ENCODE measurements at places on chromosomes 13 and 19. TPM values are rescaled to one million over a fixed set of nuclear protein-coding genes. Genes with fewer than 3 reads are reported as not detected.

CLEC4G gene
- total RNA-seq: not detected

ONECUT3 gene
- not detected for total RNA-seq

RUBCNL gene
- not detected for total RNA-seq

OCEL1 gene
- 14.4 TPM for total RNA-seq

ARL11 gene
- total RNA-seq: 0.53 TPM

- DNase-seq: peak; percentile 30
Observed at GRCh38 chr19:32767951-32768679, 48.5 kb downstream of the TDRD12 start.

DNA sequence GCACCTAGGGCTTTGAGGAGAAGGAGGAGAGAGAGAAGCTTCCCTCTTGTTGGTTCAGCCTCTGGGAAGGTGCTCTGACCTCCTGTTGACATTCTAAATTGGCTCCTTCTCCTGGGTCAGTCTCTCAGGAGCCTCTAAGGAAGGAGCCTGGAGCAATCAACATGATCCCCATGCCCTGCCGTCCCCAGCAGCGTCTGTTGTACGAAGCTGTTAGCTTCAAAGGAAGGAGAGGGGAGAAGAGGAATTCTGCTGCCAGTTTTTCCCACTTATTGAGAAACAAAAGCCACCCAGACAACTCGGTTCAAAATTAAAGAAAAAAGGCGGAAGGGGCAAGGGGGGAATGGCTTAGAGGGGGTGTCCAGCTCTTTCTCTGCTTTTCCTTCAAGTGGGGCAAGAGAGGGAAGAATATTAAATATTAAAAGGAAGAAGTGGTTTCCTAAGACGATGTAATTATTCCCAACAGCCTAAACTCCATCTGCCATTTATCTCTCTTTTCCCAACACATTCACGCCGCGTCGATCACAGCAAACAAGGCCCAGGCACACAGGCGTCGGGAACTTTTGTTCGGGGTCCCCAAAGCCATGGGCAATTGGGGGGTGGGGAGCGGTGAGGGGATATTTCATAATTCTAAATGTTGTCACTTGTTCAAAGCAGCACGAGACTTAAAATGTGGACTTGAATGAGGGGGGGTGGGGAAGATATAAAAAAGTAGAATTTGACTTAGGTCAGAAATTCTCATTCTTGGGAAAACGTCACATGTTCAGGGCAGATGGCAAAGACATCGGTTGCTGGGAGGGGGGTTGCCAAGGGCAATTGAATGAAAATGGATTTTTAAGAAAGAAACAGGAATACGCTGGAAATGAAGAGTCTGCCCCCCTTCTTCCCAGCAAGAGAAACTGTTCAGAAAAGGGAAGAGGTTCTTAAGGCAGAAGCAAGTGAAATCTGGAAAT lies 116.8 kb upstream of the CACNA1A start:
- DNase-seq: no peak

DNA sequence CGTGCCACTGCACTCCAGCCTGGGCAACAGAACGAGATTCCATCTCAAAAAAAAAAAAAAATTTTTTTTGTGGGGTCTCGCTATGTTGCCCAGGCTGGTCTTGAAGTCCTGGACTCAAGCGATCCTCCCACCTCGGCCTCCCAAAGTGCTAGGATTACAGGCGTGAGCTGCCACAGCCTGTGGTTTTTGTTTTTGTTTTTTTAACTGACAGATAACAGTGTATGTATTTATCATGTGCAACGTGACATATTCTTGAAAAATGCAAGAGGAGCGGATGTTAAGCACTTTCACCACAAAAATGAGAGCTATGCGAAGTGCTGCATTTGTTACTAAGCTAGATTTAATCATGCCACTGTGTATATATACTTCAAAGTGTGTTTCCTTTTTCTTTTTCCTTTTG lies 49.0 kb downstream of the ARHGEF18 start:
- peak; percentile 81 for DNase-seq

DNA sequence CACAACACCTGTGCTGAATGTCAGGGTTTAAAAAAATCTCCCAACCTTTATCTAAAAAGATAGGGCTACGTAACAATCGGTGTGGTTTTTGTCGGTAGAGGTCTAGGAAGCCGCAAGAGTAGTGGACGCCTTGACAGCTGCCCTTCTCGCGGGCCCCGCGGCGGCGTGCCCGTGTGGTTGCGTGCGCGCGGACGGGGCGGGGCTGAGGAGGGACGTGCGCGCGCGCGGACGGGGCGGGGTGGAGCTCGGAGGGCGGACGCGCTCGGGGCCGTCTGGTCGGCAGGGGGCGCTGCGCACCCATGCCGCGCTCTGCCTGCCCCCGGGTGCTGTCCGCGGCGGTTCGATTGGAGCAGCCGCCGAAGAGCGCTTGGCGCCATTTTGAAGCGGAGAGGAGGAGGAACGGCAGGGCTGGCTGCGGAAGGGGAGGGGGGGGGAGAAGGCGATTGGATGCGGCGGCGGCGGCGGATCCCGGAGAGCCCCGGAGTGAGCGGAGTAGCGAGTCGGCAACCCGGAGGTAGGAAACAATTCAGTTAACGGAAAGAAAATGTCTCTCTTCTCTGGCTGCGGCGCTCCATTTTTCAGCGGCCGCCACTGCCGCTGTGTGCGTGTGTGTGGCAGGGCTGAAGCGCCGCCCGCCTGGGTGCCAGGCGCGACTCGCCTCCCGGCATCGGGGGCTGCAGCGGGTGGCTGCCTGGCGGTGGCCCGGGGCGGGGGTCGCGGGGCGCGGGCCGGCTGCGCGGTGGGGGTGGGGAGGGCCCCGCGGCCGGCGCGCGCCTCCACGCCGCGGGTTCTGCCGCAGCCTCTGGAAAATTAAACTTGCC lies at the start of gene PDS5B:
PDS5B (plus strand) TSS at position 373 of the 821 bp plus-strand sequence. CDS start 62,321 bp downstream, outside the sequence.
- DNase-seq: peak; percentile 83

DNA sequence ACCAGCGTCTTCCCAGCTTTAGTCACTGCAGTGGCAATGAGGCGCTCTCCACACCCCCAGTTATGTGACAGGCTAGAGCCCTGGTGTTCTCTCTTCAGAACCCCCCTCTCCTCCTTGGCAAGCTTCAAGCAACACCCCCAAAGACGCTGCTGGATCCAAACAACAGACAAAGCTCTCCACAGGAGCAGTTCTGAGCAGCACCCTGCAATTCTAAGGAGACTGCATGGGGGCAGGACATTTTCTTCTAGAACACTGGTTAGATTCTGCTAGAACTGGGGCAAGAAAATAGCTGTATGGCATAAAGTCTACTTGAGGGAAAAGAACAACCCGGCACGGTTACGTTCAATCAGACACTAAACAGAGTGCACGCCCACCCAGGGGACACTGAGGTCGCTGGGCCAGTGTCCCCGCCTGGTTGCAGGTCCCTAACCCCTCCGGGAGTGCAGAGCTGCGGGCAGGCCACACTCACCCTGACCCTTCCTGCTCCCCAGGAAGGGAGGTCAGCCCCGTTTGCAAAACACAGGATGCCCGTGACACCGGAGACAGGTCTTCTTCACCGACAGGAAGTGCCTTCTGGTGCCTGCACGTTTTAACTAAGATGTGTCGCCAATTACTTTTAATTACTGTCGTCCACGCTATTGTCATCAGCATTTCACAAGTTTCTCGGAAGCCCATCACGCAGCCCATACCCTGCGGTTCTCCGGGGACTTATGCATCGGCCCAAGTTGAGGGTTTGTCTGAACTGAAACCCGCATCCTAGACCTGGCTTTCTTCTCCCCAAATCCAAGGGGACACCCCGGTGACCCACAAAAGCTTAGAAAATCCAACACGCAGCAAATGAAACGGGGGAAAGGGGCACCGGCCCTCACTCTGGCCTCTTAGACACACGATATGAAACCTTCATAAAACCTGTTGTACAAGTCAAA lies 943 bp downstream of the GJB6 start:
- DNase-seq: no peak

DNA sequence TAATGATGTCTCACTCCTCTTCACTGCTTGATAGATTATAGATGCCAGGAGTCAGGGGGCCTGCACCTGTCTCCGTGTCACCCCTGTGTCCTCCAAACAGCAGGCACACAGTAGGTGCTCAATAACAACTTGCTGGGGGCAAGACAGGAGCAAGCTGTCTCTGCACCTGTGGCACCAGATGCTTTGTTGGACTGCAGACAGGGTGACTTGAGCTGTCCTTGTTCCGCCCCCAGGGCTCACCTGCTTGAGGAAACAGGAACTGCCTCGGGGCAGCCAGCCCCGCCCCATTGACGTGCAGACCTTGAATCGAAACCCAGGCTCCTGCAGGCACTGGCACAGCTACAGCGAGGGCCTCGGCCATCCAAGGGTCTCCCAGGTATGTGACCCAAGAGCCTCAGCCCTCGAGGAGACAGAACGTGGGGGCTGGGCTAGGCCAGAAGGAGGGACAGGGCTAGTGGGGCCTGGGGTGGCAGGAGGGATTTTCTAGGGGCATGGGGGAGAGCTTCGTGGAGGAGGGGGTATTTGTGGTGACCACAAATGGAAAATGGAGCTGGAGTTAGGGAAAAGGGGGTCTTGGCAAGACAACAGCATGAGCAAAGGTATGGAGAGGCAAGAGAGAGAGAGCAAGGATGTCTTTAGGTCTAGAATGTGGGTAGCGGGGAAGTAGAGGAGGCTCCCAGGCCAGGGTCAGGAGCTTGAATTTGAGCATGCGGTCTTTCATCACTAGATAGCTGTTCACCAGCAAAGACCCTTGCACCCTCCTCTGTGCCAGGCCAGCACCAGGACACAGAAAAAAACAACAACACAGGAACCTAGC lies at the start of gene HSH2D:
HSH2D (plus strand) TSS at position 287 of the 817 bp plus-strand sequence. CDS start 5,066 bp downstream, outside the sequence.
- peak; percentile 82 for DNase-seq

GRCh38 chr13:110185696-110186095 lies 121.3 kb downstream of the COL4A1 start:
- DNase-seq: no peak

DNA sequence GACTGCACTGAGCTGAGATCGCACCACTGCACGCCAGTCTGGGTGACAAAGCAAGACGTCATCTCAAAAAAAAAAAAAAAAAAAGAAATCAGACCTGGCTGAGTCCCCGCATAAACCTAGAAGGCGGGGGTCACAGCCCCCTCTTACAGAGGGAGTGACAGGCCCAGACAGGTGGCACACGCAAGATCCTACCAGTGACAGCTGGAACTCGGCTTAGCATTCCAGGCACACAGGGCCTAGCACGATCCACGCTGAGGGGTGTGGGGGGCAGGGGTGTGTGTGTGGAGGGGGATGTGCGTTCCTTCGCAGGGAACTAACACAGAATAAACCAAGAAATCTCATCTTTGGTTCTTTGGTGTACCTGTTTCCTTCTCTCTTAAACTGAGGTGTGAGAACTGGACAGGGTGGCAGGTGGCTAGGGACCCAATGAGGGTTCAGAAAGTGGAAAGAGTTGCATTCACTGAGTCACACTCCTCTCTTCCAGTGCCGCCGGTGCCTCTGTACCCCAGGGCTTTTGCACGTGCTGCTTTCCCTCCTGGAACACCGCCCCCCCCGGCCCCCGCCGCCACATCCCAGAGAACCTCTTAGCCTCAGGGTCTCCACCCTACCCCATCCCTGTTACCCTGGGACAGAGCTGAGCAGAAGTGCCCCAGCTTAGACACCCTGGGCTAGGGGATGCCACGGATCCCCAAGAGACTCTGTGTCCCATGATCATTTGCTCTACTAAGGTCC lies 5.0 kb downstream of the SGTA start:
- no peak for DNase-seq

DNA sequence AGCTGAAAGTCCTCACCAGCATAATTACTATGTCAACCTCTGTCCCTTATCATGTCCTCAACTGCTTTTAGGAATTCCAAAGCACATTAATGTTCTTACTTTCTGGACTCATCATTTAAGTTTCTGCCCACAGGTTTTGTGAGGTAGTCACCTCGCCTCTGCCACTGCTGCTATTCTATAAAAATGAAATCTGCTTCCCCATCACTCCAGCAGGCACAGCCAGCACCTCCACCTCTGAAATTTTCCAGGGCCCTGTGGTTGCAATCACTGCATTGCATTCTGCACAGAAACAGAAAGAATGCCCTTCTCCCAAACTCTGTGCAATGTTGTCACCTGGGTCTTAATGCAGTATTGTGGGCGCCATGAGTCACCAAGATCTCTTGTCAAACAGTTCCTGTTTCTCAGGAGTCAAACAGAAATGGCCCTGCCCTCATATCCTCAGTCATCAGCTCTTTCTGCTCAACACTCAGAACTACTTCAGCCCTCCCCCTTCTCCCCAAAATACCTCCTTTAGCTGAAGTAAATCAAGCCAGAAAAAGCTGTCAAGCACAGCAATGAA lies 529.2 kb upstream of the NBEA start:
- DNase-seq: peak; percentile 39

GRCh38 chr13:28355822-28356371 lies 139.0 kb downstream of the FLT1 start:
- no peak for DNase-seq

DNA sequence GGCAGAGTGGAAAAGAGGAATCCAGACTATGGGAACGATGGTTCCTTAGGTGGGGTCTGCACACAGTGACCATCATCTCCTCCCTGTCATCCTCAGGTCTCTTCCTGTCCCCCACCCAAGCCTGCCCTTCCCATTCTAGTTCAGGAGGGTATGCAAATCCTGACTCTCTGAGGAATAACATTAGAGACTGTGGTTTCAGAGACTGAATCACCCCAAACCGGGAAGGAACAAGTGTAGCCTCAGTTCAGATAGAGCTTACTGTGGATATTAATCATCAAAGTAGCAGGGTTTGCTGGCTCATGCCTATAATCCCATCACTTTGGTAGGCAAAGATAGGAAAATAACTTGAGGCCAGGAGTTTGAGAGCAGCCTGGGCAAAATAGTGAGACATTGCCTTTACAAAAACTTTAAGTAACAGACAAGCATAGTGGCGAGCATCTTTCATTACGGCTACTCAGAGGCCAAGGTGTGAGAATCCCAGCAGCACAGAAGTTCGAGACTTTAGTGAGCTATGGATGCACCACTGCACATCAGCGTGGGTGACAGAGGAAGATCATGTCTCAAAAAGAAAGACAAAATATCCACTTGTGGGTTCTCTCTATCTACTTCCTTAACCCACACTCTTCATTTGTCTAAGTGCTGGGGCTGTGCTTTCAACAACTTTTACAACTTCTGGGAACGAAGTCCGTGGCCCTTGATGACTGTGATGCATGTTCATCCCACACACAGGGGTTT lies 19.3 kb upstream of the LGALS13 start:
- DNase-seq: no peak

DNA sequence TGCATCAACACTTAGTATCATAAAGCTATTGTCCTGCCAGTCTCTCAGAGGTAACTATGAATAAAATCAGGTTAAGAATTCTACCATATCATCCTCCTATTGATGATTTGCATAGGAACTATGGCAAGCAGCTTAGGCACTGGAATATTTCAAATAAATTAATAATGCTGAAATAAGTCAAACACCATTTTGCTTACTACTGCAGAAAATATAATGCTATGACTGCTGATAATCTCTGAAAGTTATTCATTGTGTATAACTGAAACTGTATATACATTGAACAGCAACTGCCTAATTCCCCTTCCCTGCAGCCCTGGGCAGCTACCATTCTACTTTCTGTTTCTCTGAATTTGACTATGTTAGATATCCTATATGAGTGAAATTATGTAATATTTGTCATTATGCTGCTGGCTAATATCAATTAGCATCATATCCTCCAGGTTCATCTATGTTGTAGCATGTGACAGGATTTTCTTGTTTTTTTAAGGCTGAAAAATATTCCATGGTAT lies 318.8 kb upstream of the SGCG start:
- DNase-seq: no peak
